AG04450 (cell line): ENCODE measurements at places on chromosomes 12 and 14.

DNA sequence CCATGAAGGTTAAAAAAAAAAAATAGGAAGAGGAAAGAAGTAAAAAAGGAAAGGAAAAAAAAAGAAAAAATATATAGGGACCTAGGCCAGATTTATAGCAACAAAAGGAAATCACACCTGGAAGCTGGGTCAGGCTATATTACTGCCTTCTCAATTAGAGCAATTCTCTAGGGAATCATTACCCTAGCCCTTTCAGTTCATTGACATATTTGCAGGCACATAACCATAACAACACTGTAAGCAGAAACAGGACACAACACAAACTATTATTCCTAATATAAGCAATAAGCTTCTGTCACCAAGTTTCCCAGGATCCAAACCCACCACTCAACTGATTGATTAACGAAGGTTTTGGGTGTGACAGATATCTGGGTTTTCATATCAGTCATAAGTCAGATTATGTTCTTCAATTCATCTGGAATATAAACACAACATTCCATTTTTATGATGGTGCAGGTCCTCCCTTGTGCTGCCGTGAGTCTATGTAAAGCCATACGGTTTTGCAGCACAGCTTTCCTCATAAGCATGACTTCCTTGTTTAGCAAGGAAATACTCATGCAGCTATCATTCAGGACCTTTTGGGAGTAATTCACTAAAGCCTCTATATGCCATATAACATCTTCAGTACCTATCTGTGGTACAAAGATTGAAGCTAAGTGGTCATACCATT lies 4.2 kb downstream of the PCNX4 start:
- DNase-seq = peak; percentile 59

DNA sequence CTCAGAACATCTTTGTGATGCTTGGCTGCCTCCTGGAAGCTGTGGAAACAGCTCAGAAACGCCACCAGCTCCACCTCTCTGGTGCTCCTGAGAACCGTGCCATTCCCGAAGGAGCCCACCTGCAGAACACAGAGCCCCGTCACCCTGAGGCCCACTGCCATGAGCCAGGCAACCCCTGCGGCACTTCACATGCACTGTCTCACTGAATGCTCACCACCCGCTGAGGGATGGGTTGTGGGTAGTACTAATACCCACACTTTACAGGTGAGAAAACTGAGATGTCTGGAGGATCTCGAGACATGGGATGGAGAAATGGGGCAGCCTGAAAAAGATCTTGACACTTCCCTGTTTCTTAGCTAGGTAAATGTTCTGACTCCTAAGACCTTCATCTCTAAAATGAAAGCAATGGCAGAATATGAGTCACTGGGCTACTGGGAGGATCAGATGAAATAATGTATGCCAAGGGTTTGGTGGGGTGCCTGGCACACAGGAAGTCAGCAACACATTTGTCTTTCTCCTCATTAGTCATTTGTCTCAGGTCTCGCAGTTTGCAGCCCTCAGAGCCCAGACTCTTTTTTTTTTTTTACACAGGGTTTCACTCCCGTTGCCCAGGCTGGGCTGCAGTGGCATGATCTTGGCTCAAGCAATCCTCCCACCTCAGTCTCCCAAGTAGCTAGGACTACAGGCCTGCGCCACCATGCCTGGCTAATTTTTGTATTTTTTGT lies 5.3 kb downstream of the OASL start:
- no peak for DNase-seq

- DNase-seq = peak; percentile 29
These were observed 3.2 kb upstream of the ADAM21 start for GRCh38 chr14:70448633-70449340.

DNA sequence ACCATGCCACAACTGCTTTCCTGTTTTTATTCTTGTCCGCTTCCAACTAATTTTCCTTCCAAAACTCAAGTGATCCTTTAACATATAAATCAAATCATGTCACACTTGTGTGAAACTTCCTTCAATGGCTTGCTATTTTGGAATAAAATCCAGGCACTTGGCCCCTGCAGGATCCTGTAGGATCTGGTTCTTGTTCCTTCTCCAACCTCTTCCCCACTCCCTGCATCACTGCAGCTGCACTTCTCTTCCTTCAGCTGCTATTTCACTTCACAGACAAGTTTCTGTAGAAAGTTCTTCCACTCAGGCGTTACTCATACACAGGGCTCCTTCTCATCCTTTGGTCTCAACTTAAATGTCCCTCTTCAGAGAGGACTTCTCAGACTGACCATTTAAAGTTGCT lies 239.7 kb upstream of the BTG1 start:
- DNase-seq = no peak

GRCh38 chr12:99957866-99958466 lies 26.8 kb downstream of the ANKS1B start:
- no peak for DNase-seq

DNA sequence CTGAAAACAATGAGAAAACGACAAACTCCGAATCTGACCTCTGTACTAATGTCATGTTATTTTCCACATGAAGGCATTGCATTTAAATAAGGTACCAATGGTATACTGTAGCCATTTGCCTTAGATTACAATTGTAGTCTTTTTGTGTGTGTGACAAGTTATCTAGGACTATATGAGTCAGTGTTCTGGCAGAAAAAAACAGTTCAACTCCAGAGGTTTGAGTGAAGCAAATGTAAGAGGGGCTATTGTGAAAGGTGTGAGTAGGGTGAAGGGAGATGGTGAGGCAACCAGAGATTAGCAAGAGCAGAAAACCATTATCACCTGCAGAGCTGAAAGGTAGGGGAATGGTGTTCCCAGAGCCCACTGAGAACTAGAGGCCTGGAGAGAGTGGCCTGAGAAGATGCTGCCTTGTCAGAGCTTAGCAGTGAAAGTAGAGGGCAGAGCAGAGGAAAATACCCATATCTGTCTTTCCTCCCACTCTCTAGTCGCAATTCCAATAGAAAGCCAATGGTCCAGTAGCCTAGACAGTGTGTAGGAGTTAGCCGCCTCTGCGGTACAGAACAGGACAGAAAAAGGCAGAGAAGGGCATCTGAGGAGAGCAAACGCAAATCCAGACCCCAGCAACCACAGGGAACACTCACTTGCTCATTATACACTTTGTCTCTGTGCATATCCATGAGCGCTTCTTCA lies 112.2 kb downstream of the DYRK2 start:
- DNase-seq = no peak

GRCh38 chr12:95304673-95305198 lies 87.1 kb downstream of the VEZT start:
- no peak for DNase-seq

GRCh38 chr12:96514328-96514727 lies 25.0 kb downstream of the CFAP54 start:
- no peak for DNase-seq

- DNase-seq = peak; percentile 71
These were observed 196.2 kb upstream of the ARHGAP5 start for GRCh38 chr14:31880935-31881334.

GRCh38 chr14:21543521-21543960 lies 17.4 kb upstream of the SALL2 start:
- DNase-seq = no peak

DNA sequence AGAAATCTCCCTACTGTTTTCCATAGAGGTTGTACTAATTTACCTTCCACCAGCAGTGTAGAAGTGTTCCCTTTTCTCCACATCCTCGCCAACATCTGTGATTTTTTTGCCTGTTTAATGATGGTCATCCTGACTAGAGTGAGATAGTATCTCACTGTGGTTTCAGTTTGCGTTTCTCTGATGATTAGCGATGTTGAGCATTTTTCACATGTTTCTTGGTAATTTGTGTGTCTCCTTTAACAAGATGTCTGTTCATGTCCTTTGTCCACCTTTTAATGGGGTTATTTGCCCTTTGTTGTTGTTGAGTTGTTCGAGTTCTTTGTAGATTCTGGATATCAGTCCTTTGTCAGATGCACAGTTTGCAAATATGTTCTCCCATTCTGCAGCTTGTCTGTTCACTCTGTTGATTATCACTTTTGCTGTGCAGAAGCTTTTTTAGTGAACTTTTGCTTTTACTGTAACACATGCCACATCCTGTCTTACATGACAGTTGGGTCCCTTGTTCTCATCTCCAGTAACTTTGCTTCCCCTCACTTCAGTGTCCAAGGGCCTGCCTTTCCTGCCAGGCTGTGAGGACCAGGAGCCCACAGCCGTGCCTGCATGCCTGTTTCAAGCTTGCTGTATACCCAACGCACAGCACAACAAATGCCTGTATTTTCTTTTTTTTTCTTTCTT lies 64.9 kb downstream of the SPRING1 start:
- no peak for DNase-seq

GRCh38 chr12:17304503-17305347 lies 698.8 kb upstream of the LMO3 start:
- DNase-seq = no peak

GRCh38 chr14:50040401-50040775 lies 76.0 kb downstream of the VCPKMT start:
- DNase-seq = peak; percentile 47

DNA sequence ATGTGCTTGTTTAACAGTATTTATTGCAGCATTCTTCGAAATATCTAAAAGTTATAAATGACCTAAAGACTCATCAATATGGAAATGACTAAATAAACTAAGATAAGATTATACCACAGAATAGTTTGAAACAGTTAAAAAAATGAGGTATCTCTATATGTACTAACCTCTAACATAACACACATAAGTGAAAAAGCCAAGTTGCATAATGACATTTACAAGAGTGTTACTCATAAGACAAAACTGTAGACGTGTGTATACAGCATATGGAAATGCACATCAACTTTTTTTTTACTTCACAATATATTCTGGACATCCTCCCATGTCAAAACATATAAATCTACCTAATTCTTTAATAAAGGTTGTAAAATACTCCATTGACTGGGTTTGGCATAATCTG lies 22.8 kb downstream of the CPM start:
- DNase-seq = no peak

DNA sequence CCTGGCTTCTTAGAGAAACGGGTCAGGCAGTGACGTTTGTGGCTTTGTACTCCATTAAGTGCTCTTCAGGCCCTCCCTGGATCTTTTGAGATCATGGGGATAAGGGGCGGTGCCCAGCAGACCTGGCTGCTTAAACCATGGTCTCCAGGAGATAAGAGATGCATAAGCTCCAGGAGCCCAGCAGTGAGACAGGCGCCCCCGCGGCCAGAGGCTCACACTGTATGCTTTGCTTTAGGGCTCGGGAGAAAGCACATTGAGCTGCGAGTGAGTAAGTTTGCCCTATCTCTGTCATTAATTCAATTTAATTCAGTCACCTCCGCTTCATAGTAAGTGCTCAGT lies 359.5 kb downstream of the CACNA1C start:
- no peak for DNase-seq
